A549 treated with GW870086 at 1 μM for 4 hours (cell line): ENCODE measurements at places on chromosomes 6 and 20. TPM values are rescaled to one million over a fixed set of nuclear protein-coding genes. Genes with fewer than 3 reads are reported as not detected.

The SLC26A8 gene
- not detected in 5 replicates for total RNA-seq

The ENPP4 gene
- 0.11 to 0.41 TPM (median 0.25 TPM) in 5 replicates for total RNA-seq

The RAB44 gene
- 0.02 to 0.06 TPM (median 0.05 TPM) in 4 of 5 replicates, not detected in the other for total RNA-seq

The ADAM33 gene
- 0.05 to 0.13 TPM (median 0.07 TPM) in 3 of 5 replicates, not detected in the others for total RNA-seq

The ZBTB46 gene
- total RNA-seq: 0.66 to 0.86 TPM (median 0.78 TPM) in 5 replicates

The BPIFB2 gene
- not detected in 5 replicates for total RNA-seq

The GPX5 gene
- not detected in 5 replicates for total RNA-seq

The GMPR gene
- total RNA-seq: 1.7 to 3.1 TPM (median 2.2 TPM) in 5 replicates

The SIM1 gene
- not detected in 5 replicates for total RNA-seq

The PXDC1 gene
- 17.4 to 20.5 TPM (median 18.4 TPM) in 5 replicates for total RNA-seq

The CCR6 gene
- total RNA-seq: 0.16 TPM in 1 of 5 replicates, not detected in the others

The CYP39A1 gene
- 0.06 to 0.16 TPM in 2 of 5 replicates, not detected in the others for total RNA-seq

The CDSN gene
- total RNA-seq: not detected in 5 replicates

The GSTA3 gene
- not detected in 5 replicates for total RNA-seq

The SCUBE3 gene
- total RNA-seq: 0.02 to 0.07 TPM (median 0.06 TPM) in 5 replicates

The MCCD1 gene
- not detected in 5 replicates for total RNA-seq

The KHDC1 gene
- 2.7 to 3.9 TPM (median 3.7 TPM) in 5 replicates for total RNA-seq

The TRIM15 gene
- total RNA-seq: not detected in 5 replicates

The ADGRB3 gene
- not detected in 5 replicates for total RNA-seq

The PPP1R16B gene
- 0.07 to 0.34 TPM (median 0.14 TPM) in 5 replicates for total RNA-seq

The SIRPG gene
- total RNA-seq: 0.20 TPM in 1 of 5 replicates, not detected in the others

The EPB41L1 gene
- total RNA-seq: 59.2 to 87.1 TPM (median 75.8 TPM) in 5 replicates

The ULBP2 gene
- 2.1 to 4.2 TPM (median 3.6 TPM) in 5 replicates for total RNA-seq

The ME1 gene
- total RNA-seq: 38.0 to 43.1 TPM (median 40.1 TPM) in 5 replicates

The NKX2-4 gene
- not detected in 5 replicates for total RNA-seq

The PBOV1 gene
- total RNA-seq: not detected in 5 replicates

The SLCO4A1 gene
- total RNA-seq: 6.8 to 11.9 TPM (median 11.1 TPM) in 5 replicates

The RAD21L1 gene
- total RNA-seq: not detected in 5 replicates
